ENCODE measurements at places on chromosomes 3 and 15.
A peak's percentile ranks its signal among the peaks of the same experiment; 100 is the strongest.

DNA sequence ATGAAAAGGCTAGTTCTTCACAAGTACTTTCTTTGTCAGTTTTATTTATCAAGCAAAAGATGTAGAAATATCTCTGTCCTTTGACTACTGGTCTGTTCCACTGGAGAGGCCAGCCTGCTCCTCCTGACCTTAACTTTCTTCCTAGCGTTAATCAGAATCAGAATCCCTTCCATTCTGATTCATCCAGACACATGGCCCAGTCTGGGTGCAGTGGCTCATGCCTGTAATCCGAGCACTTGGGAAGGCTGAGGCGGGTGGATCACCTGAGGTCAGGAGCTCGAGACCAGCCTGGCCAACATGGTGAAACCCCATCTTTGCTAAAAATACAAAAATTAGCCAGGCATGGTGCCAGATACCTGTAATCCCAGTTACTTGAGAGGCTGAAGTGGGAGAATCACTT, 32.0 kb upstream of the MANF start:
- DNase-seq, result no peak

GRCh38 chr15:60390231-60390630, 7.6 kb downstream of the ANXA2 start:
- no peak for DNase-seq

DNA sequence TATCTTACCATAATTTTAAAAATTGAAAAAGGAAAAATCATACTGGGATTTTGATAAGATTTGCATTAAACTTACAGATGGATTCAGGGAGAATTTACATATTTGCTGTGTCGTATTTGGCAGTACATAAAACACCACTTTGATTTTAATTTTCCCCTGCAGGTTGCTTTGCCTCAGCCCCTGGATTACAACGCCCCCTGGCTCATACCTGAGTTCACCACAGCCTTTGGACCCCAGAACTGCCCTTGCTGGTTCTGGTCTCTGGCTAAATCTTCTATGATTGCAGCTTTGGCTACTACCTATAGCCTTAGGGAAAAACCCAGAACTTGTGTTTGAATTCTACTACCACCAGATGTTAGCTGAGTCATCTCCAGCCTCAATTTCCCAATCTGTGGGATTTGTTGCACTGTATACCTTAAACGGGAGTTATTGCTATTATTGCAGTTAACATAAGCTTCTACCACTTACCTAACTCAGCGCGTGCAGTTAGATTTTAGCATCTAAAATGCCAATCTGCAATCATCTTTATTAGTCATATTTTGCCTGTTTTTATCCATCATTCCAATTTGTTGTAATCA, 315.7 kb upstream of the GADL1 start:
- DNase-seq, result peak; percentile 38

- no peak for DNase-seq
These were observed 6.2 kb upstream of the MEIS2 start for GRCh38 chr15:37106490-37107001.

DNA sequence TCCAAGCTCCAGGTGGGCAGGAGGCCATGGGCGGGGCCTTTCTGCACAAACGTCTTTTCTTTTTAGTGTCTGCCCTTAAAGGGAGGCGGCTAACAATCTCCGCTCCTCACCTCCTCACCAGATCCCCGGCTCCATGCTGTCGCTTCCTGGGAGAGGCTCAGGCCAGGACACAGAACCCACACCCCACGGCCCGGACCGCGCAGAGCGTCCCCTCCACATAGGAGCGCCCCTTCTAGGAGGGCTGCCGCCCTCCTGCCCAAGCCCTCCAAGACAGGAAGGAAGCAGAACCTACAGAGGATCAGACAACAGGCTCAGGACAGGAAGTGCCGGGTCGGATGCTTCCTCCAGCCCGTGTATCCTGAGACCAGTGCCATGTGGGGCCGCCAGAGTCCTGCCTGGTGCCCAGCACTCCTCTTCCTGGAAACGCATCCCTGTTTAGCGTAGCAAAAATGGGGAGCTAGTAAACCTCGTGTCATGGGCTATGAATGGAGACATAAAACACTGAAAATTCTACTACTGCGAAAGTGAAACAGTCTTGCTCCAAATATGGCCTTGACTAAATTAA, 83.2 kb upstream of the ATP10A start:
- no peak for DNase-seq

- DNase-seq, result no peak
These were observed 7.2 kb downstream of the HERC1 start for GRCh38 chr15:63826528-63826927.

DNA sequence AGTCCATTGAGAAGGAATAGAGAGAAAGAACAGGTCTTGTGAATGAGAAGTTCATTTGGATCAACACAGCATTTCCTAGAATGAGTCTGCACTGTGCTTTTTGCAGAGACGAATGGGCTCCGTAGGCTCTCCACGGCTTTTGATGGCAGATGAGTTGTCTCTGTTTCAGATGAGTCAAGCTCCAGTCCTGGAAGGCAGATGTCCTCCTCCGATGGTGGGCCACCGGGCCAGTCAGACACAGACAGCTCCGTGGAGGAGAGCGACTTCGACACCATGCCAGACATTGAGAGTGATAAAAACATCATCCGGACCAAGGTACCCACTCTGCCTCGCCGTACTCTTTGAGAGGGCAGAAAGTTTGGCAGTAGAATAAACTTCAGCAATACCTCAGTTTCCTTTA, 70.5 kb downstream of the SIDT1 start:
- DNase-seq, result no peak

- DNase-seq, result peak; percentile 19
These were observed 259.0 kb downstream of the MECOM start for GRCh38 chr3:169404520-169404890.

DNA sequence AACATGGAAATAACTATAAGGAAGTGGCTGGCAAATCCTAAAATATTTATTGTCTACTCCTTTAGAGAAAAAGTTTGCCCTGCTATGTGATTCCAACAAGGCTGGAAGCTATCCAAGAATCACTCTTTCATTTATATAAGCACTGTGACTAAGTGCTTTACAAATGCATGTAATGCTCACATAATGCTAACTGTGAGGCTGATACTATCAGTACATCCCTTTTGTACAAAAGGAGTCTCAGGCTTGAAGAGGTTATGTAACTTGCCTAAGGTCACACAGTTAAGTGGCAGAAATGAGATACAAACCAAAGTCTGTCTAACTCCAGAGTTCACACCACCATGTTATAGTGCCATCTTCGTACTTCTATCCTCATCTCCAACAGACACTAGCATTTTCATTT, 17.0 kb downstream of the TOPBP1 start:
- DNase-seq, result no peak

DNA sequence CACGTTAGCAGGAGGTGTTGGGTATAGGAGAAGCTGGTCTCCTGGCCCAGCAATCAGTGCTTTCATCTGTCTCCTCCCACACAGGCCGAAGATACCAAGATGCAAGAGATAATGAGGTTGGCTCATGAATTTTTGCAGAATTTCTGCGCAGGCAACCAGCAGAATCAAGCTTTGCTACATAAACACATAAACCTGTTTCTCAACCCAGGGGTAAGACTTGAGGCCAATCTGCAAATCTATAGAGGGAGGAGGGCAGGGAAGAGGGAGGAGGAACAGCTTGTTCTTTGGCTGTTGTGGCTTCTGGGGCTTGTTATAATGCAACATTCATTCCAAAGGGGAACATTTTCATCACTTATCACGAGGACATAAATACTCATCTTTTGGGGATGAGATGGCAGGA, 195.3 kb downstream of the ITPR1 start:
- no peak for DNase-seq

- DNase-seq, result no peak
These were observed 739 bp downstream of the SNRPN start for GRCh38 chr15:24955531-24955921.

DNA sequence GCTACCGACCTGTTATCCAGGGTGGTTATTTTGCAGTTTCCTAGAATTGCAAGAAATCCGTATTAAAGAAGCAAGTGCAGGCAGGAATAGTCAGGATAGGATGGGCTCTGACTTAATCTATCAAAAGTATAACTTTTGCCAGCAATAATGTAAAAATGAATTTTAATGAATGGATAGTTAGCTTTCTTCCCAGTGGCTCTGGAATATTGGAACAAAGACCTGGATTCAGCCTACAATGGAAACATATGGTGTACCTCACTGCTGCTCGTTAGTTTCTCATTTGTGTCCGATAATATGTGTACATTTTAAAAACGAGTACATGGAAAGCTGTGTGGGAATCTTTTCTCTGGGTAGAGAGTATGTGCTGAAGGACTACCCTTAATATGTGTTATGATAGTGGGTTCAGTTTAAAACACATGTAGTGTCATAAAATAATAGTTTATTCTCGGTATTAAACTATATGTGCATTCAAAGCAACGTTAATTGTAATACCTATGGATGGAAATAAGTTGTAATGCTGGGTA, 805 bp downstream of the SERPINI1 start:
- DNase-seq, result no peak

DNA sequence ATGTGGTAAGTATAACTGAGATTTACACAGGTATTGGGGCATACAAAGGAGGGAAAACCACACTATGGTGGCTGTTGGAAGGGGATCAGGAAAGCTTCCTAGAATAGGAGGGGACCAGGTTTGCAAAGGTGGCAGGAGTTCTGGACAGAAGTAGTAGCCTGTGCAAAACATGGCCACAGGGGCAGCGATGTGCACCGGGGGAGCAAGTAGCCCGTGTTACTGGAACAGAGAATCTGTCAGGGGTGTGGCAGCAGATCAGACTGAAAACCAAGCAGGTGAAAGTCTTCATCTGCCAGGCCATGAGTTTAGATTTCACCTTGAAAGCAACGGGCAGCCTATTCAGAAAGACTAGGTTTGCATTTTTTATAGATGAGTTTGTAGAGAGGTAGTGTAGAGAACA, 182.3 kb upstream of the LPP start:
- DNase-seq, result peak; percentile 25

- no peak for DNase-seq
These were observed 166.9 kb downstream of the SUCNR1 start for GRCh38 chr3:152040319-152040718.

- no peak for DNase-seq
These were observed 3.0 kb downstream of the SPINT1 start for GRCh38 chr15:40846841-40847222.

DNA sequence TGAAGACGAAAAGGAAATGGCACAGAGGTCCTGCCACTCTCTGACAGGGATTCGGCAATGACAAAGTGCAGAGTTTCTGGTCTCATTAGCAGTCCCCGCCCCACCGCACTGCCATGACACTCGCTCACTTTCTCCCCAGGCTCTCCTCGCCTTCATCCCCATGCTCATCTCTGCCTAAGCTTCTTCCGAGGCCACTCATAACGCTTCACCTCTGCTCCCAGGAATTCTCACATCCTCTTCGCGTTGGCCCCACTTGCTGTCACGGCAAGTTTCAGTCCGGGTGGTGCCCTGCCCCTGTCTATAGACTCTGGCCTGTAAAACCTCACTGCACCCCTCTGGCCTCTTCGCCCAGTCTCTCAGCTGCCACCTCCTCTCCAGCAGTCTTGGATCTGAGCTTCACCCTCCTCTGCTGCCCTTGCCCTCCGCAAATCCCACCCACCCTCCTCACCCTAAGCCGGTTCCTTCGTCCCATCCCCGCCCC, 654 bp downstream of the RUBCN start:
- DNase-seq, result peak; percentile 43

Measured in iPS-NIHi11 (cell line).